Stomach (tissue), 19 donors: ENCODE measurements at places on chromosomes 6 and 20. TPM values are rescaled to one million over a fixed set of nuclear protein-coding genes. Genes with fewer than 3 reads are reported as not detected.

The CPNE5 gene
- 1.2 TPM for total RNA-seq

DNA sequence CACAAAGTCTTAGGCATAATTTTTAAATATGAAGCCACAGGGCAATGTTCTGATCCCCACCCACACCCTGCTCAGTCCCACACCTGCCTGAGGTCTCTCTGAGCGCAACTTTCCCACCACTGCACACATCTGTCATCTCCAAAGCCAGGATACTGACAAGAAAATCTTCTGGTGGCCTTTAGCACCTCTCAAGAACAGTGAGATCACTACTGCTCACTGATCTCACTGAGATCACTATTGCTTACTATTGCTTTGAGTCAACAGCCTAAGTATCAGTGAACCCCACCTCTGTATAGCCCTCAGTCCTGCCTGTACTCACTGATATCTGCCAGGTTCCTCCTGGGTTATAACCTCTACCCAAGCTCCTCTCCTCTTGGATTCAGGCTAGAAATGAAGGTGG lies 6.4 kb downstream of the TNFRSF21 start:
- no peak for DNase-seq

GRCh38 chr6:87572021-87572420 lies 17.8 kb downstream of the RARS2 start:
- DNase-seq = no peak

- DNase-seq = no peak
These were observed 50.2 kb upstream of the EYA4 start for GRCh38 chr6:133190912-133191311.

DNA sequence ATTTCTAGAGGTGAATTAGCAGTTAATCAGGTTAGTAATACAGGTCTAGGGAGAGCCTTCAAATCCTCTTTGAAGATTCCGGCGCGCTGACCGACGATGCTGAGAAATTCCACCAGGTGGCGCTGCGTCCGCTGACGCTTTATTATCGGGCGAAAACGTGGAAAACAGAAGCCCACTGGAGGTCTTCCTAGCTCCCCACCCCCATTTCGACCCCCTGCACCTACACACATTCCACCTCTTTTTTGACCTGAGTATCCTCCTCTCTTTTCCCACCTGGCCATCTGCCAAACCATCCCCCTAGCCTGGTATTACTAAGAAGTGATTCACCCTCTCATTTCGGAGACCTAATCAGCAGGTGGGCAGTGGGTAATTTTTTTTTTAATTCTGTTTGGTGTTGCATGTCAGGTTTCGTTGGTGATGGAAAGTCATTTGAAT lies 65.4 kb upstream of the RIN2 start:
- DNase-seq = peak; percentile 71

- DNase-seq = no peak
These were observed 40.1 kb downstream of the DNAH8 start for GRCh38 chr6:38755207-38755606.

DNA sequence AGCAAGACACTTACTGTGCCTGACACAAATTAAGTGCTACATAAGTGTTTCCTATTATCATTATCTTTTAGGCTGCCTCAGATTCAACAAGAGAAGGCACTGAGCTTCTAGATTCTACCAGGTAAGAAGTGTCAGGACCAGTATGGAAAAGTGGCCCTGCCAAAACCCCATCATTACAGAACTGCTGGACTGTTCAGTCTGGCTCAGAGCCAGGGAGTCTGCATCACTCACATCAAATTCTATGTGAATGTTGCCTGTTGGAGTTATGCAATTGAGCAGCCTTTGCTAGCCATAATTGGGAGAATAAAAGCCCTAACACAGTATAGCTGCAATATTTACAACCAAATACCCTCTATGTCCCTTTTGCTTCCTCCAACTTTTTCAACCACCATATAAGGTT lies 70.9 kb downstream of the ATG5 start:
- no peak for DNase-seq

The KHDRBS2 gene
- total RNA-seq = 0.73 TPM

DNA sequence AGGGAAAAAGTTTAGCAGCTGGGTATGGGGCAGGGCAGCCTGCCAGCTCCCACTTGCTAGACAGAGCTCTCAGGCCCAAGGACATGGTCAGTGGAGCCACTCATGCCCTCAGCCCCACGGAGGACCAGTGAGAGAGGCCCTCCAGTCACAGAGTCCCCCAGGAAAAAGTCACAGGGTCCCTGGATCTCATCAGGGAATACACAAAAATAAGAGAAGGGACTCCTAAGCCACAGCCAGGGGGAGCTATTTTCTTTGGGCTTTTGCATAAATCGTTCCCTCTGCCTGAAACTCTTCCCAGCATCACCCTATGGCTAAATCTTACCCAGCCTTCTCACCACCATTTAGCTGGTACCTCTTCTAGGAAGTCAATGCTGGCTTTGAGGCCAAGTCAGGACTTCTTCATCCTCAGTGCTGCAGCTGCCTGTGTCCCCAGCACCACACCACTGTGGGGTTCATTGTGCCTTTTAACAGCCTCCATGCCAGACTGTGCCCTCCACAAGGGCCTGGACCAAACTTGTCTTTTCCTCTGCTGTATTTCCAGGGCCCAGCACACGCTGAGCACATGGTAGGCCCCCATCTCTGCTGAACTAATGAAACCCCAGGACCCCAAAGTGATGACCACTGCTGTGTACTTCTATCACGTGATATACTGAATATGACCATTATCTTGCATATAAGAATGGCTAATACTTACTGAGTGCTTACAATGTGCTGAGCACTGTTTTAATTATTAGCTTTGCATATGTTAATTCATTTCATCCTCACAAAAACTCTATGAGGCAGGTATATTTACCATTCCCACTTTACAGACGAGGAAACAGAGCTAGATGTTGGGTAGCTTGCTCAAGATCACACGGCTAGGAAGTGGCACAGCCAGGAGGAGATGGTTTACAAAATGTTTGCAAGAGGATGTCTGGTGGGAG lies 2.0 kb downstream of the ZNF335 start:
- DNase-seq = no peak
